CD4-positive, alpha-beta T cell (primary cell): ENCODE measurements at places on chromosomes 2 and 18.

GRCh38 chr18:31105733-31106132 lies 3.5 kb upstream of the DSC2 start:
- no peak for DNase-seq

- DNase-seq: no peak
Measured at GRCh38 chr18:21534327-21534726, 66.2 kb downstream of the ESCO1 start.

GRCh38 chr2:239073270-239073669 lies 225.4 kb downstream of the TWIST2 start:
- no peak for DNase-seq

GRCh38 chr2:136013955-136014354 lies 28.5 kb upstream of the DARS1 start:
- no peak for DNase-seq

DNA sequence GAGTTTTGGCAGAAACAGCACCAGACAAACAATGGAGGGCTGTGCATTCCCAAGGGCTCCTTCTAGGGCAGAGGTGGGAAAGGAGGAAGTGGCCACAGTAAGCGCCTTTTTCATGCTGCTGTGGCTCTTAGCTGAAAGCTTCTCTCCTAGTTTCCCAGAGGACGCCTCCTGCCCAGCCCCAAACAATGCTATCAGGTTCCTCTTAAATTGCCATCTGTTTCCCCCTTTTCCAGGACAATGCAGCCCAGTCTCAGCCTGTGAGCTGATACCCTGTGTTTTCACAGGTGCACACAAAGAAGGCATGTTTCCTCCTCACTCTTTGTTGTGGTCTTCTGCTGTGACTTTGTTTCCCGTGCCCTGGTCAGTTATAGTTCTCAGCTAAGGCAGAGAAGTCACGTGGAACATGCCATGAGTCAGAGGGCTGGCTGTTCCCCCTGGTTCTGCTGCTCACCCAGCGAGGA lies 5.4 kb upstream of the FAM124B start:
- DNase-seq: no peak

DNA sequence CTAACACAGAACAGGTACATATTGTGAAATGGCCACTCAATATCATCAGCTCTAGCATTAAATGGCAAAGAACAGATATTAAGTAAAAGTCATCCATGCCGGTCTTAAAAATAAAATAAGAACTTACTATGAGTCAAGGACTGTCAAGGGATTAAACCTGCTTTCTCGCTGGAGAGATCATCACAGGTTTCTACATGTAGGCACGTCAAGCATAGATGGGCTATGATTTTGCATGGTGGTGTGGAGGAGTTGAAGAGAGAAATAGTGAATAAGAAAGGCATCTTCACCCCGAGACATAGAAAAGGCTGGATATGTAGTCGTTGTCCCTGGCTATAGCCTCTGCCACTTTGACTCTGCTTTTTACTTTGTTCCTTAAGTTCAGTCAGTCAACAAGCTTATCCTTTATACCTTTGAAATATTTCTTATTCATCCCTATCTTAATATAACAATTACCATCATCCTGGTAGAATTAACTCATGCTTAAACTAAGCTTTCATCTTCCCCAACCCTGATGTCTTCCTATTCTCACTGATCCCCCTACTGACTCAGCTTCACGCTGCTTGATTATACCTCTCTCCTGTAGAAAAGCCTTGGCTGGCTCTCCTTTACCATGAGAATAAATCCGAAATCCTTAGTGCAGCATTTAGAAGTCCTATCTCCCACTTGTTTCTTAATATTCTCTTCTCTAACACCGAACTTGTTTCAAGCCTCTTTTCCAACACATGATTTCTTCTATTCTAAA lies 42.5 kb downstream of the DSC3 start:
- DNase-seq: no peak

DNA sequence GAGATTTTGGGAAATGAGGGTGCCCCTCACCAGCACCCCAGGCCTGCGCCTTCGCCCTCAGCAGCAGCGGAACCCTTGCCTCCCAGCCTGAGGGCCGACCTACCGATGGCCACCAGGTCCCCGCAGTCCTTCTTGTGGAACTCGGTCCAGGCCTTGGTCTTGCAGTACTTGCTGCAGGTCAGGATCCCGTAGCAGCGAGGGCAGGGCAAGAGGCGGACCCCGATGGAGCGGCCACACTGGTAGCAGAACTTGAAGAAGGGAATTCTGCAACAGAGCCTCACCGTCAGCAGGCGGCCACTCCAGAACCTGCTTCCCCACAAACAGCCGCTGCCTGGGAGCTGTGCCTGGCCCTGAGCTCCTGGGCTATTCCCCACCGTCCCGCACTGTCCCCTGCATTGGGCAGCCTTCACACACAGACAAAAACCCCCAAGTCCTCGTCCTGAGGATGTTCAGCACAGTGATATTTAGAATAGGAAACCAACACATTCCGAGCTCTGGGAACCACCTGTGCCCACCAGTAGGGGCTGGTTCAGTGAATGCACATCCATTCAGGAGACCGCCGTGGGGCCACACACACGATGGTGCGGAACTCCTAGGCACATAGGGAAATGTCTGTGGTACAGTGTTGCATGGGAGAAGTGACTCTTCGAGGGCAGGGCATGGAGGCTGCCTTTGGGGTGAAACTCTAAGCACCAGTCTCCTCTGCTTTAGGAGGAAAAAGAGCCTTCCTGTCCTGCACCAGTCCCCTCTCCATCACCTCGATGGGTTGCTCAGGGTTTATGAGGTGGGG lies 45.6 kb downstream of the GPC1 start:
- no peak for DNase-seq

DNA sequence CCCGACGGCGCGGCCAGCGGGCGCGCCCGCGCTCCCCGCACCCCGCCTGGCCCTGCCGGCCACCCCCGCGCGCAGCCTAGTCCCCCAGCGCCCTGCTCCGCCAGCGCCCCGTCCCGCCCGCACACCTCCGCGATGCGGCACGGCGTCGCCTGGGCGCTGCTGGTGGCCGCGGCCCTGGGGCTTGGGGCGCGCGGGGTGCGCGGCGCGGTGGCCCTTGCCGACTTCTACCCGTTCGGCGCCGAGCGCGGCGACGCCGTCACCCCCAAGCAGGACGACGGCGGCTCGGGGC lies 232 bp downstream of the SNED1 start:
- peak; percentile 18 for DNase-seq

GRCh38 chr2:98378901-98379300 lies 32.6 kb downstream of the CNGA3 start:
- DNase-seq: no peak

DNA sequence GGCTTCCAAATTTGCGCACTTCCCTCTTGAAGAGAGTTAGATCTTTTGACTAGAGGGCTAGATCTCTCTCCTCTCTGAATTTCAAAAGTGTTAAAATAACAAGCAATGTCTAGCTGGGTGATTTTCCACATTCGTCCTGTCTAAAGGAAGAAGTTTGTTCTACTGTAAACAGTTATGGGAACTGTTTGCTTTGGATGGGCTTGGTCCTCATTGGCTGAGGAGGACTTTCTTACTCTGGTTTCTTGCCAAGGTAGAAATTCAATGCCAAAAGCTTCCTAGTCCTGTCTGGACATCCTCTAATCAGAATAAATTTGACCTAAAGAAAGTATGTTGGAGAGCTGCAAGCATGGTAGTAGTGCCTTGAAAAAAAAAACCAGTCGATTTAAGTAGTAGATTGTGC lies 47.4 kb upstream of the RAPH1 start:
- no peak for DNase-seq

GRCh38 chr2:37156071-37156856 lies 516 bp downstream of the EIF2AK2 start:
- no peak for DNase-seq

GRCh38 chr2:26946841-26947784 lies 23.3 kb upstream of the MAPRE3 start:
- DNase-seq: no peak

DNA sequence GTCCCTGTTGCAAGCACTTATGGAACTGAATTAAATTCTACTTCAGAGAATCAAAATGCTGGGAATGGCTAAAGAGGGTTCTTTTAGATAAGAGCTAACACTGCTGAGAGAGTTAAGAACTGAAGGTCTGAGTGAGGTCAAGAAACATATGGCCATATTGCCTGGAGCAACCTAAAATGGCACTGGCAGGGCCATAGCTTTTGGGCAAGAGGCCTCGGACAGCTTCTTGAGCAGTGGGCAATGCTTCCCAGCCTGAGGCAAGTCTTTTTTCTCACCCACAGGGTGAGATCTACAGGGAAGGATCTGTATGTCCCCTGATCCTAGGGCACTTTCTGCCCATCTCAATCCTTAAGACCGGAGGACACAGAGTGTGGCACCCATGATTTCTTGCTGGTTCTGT lies 244.6 kb upstream of the NT5C1B start:
- DNase-seq: no peak

DNA sequence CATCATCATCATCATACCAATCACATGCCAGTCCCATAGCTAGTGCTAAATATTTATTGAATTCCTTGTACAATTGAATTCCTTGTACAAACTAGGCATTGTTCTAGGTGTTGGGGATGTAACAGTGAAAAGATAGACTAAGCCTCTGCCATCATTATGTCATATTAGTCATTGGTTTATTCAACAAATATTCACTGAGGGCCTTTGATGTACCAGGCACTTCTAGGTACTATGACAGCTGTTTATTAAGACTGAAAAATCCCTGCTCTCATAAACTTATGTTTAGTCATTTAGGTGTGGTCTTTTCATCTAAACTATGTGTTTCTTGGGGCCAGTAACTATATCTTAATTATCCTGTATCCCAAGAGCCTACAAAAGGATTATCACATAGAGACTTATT lies 412.3 kb upstream of the ETAA1 start:
- DNase-seq: no peak

DNA sequence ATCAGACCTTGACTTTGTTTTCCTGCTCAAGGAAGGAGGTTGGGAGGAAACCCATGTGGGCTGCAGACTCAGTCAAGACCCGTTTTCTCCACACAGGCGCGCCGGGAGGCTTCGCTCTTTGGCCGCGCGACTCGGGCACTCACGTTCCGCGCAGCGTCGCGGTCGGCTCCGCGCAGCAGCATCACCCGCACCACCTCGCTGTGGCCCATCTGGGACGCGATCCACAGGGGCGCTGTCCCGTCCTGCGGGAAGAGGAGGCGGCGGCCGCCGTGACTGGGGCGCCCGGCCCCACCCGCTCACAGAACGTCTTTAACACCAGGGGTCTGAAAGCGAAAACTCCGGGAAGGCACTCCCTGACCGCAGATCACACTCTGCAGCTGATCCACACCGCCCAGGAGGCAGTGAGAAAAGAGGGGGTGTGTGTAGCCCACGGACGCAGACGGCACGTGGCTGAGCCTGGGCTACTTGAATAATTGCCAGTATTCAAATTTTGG lies 33.1 kb upstream of the NPC1 start:
- DNase-seq: peak; percentile 36

GRCh38 chr2:237475704-237476141 lies 11.3 kb upstream of the MLPH start:
- peak; percentile 21 for DNase-seq

DNA sequence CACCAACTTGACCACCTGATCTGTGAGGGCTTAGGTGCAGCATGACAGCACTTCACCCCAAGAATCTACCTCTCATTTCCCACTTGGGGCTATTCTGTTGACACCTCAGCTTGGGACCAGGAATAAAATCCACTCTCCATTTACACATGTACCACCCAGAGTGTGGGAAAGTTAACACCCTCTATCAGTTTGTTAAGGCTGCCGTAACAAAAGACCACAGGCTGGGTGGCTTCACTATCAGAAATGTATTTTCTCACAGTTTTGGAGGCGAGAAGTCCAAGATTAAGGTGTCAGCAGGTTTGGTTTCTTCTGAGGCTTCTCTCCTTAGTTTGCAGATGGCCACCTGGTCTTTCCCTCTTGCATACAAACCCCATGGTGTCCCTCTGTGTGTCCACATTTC lies 277.7 kb upstream of the ERBB4 start:
- no peak for DNase-seq

GRCh38 chr2:239231231-239232194 lies 169.3 kb downstream of the HDAC4 start:
- peak; percentile 42 for DNase-seq

DNA sequence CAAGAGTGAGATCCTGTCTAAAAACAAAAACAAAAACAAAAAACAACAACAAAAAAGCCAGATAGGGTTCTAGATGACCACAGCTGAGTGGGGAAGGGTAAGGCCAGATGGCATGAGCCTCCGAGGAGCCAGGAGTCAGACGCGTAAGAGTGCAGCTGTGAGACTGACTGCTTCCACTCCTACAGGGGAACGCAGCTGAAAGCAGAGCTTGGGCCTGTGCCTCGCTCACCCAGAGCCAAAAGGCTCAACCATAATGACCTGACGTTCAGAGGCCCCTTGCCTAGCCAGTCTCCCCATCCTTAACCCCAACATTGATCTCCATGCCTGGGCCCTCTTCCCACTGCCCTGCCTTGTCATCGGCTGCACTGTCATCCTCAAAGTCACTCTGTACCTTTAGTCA lies 26.5 kb upstream of the NCL start:
- DNase-seq: no peak

- DNase-seq: peak; percentile 85
Measured at GRCh38 chr18:3604498-3605408, 154.8 kb downstream of the TGIF1 start.

DNA sequence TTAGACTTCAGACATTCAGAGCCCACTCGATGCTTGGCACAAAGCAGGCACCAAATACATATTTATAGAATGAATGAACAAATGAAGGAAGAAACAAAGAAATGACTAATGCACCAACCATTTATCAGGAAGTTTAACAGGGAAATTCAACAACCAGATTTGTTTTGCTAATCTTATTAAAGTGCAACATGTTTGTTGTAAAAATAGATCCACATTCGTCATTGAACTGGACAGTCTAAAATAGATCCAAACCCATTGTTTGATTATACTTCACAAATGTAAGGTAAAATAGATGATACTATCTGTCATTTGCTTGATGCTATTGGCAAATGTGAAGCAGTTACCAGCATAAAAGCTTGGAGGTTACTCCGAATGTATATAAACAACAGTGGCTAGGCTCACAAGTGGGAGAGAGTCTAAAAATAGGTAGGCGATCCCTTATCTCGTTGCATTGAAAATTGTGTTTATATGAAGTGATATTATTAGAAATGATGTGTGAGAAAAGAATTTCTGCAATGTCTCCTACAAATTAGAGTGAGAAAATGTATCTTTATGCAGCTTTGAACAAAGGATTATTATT lies 246.2 kb downstream of the NEDD4L start:
- DNase-seq: no peak

DNA sequence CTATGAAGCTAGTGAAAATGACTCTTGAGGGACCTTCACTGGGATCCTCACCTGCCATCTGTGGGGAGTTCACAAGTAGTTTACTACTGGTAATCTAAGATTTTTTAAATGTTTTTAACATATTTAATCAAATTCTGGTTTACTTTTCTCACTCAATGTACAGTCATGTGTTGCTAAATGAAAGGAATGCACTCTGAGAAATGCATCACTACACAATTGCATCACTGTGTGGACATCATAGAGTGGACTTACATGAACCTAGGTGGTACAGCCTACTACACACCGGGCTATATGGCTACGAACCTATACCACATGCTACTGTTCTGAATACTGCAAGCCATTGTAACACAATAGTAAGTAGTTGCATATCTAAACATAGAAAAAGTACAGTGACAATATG lies 528.0 kb downstream of the BCL11A start:
- DNase-seq: no peak

- no peak for DNase-seq
Measured at GRCh38 chr2:161369311-161369710, 46.8 kb upstream of the TBR1 start.
